ENCODE measurements at places on chromosomes 2 and 18.

DNA sequence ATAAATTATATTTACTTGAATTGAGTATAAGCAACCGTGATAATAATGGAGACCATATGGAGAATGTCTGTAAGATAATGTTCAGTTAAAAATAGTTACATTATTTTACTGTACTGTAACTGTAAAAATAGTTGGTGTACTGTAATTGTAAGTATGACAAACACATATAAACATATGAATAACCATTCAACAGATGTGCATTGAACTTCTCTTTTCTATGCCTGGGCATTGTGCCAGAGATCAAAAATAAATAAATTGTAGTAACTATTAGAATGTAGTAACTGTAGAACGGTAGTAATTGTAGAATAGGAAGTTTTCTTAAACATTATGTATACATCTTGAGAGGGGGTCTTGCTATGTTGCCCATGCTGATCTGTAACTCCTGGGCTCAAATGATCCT, 287.4 kb upstream of the EPAS1 start:
- no peaks in the 10 kb centered on the region for H3K4me1 ChIP-seq
- no peak overlapping the region for H3K4me3 ChIP-seq
- peaks cover 9% of the 10 kb centered on the region for H3K36me3 ChIP-seq
- H3K27ac ChIP-seq, result no peak overlapping the region
- no peaks in the 10 kb centered on the region for H3K27me3 ChIP-seq

- peaks cover 6% of the 10 kb centered on the region for H3K36me3 ChIP-seq
- peak overlapping the region; percentile 18 for H3K27ac ChIP-seq
- DNase-seq, result peak; percentile 44
- no peaks in the 10 kb centered on the region for H3K27me3 ChIP-seq
These were observed 24.1 kb downstream of the COL6A3 start for GRCh38 chr2:237389831-237390230.

DNA sequence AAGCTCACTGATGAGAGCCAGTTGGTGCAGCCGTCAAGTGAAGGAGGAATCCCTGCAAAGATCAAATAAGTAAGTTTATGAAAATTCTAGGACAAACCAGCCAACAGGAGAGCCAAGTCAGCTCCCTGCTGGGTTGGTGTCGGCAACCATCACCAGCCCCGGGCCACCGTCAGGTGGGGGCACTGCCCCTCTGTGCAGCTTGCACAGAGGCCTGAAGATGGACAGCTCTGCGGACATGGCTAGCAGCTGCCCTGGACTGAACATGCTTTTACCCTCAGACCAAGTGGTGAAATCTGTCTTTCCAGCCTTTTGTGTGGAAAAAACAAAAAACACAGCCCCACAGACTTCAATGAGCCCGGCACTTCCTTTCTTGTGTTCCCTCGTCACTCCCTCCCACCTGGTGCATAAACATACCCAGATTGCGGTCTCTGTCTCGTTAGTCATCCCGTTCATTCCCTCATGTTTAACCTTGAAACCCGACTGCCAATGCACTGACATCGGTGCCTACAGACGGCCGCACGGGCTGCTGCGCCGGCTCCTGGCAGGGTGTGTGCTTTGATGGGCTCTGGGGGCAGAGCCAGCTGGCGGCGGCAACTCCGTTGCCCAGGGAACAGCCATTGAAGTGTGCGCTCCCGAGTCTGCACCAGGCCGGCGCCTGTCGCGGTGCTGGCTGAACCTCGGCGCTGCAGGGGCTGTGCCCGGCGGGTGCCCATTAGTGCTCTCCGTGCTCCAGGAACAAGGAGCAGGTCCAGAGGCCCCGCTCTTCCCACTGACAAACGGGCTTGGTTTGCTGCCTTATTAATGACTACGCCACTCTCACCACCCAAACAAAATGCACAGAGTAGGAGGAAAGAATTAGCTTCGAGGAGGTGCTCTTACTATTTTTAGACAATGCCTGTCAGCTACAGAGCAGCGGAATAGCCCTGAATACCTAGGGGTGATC, 95.3 kb downstream of the EIPR1 start:
- no peak for DNase-seq
- no peaks in the 10 kb centered on the region for H3K4me1 ChIP-seq
- H3K27ac ChIP-seq, result no peak overlapping the region
- no peaks in the 10 kb centered on the region for H3K27me3 ChIP-seq
- no peaks in the 10 kb centered on the region for H3K36me3 ChIP-seq
- H3K4me3 ChIP-seq, result no peak overlapping the region

DNA sequence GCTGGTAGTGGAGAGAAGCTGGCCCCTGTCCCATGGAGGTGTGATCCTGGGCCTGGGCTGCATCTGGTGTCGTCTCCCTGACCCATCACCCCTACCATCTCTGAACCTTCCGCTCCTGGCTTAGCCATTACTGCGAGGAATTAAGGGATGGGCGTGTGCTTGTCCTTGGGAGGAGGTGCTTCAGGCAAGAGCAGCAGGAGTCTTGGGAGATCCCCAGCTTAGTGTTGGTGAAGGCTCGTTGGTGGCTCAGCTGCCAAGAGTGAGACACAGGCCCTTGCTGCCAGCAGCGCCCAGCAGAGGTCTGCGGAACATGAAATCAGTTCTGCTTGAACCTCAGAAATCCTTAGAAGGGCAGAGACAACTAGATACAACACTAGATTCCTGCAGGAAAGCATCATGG, 59.9 kb upstream of the TGFA start:
- H3K27me3 ChIP-seq, result no peaks in the 10 kb centered on the region
- DNase-seq, result no peak
- no peak overlapping the region for H3K27ac ChIP-seq
- peaks cover 10% of the 10 kb centered on the region for H3K4me1 ChIP-seq
- H3K4me3 ChIP-seq, result no peak overlapping the region

DNA sequence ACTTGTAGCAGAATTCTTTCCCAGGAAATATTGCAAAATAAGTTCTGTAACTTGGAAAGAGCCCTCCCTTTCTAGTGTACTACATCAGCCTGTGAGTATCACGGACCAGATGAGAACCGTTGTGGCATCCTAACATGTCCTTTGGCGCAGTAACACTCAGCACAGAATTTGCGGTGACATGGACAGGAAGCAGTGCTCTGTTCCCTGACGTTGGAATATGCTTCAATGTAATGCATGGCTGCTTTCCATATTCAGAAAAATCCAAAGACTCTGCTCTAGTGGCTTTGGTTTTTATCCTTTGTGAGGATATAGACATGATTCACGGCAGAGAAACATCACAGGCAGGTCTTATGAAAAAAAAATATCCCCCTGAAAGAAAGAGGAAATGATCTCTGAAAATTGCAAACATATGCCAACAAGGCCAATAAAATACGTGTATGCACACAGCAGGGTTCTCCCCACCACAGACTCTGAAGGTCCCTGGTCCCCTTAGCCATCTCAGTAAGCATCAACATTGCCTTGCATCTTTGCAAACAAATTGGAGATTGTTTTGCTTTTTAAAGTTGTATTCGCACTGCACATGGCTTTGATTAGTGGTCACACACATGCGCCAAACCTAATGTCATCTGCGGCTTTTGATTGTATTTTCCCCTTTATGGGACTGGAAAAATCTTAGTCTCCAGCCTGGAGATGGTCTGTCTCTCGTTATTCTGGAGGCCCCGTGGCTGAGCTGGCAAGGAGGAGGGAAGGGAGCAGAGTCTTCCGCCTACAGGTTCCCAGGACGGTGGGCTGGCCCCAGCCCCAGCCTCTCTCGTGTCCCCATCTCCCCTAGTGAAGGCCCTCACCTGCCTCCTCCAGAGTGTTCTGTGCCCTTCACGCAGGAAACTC, 122.9 kb downstream of the COPS8 start:
- H3K27me3 ChIP-seq, result no peaks in the 10 kb centered on the region
- H3K27ac ChIP-seq, result peak overlapping the region; percentile 85
- H3K36me3 ChIP-seq, result no peaks in the 10 kb centered on the region
- no peak overlapping the region for H3K4me3 ChIP-seq
- DNase-seq, result no peak

- no peak overlapping the region for H3K27ac ChIP-seq
- no peaks in the 10 kb centered on the region for H3K36me3 ChIP-seq
- no peak overlapping the region for H3K4me3 ChIP-seq
- no peaks in the 10 kb centered on the region for H3K27me3 ChIP-seq
These were observed 31.9 kb downstream of the TFCP2L1 start for GRCh38 chr2:121253021-121253673.

DNA sequence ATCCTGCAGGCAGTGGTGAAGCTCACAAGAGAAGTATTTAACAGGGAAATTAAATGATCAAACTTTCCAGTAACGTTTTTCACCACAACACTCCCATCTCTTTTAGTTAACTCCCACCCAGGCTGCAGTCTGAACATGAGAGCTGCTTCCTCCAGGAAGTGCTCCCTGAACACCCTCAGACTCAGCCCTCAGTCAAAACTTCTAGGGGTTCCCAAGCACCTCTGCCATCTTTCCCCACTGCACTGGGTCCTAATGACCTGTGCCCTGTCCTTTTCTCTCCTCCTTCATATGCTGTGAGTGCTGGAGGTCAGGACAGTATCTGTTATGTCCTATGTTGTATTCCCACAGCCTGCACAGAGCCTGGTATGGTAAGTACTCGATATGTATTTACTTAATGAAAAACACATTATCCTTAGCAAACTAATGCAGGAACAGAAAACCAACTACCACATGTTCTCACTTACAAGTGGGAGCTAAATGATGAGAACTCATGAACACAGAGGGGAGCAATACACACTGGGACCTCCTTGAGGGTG, 49.2 kb upstream of the ASPRV1 start:
- H3K27ac ChIP-seq, result no peak overlapping the region
- H3K27me3 ChIP-seq, result no peaks in the 10 kb centered on the region
- DNase-seq, result no peak
- no peak overlapping the region for H3K4me3 ChIP-seq
- no peaks in the 10 kb centered on the region for H3K4me1 ChIP-seq
- H3K36me3 ChIP-seq, result no peaks in the 10 kb centered on the region

- H3K4me3 ChIP-seq, result no peak overlapping the region
- peaks cover 6% of the 10 kb centered on the region for H3K4me1 ChIP-seq
- no peaks in the 10 kb centered on the region for H3K27me3 ChIP-seq
- H3K36me3 ChIP-seq, result no peaks in the 10 kb centered on the region
These were observed 610.4 kb downstream of the ERBB4 start for GRCh38 chr2:211928201-211928600.

- DNase-seq, result no peak
- peak overlapping the region; percentile 62 for H3K27ac ChIP-seq
- H3K36me3 ChIP-seq, result no peaks in the 10 kb centered on the region
- H3K4me1 ChIP-seq, result peaks cover 7% of the 10 kb centered on the region
These were observed 22.7 kb upstream of the ACTG2 start for GRCh38 chr2:73870084-73870483.

- DNase-seq, result no peak
- H3K27ac ChIP-seq, result no peak overlapping the region
- peaks cover 11% of the 10 kb centered on the region for H3K4me1 ChIP-seq
- H3K36me3 ChIP-seq, result no peaks in the 10 kb centered on the region
- H3K4me3 ChIP-seq, result no peak overlapping the region
These were observed 11.6 kb downstream of the GPD2 start for GRCh38 chr2:156447761-156448160.

- no peak for DNase-seq
- H3K36me3 ChIP-seq, result no peaks in the 10 kb centered on the region
- no peak overlapping the region for H3K27ac ChIP-seq
These were observed 98.5 kb upstream of the CD226 start for GRCh38 chr18:70046207-70046606.

DNA sequence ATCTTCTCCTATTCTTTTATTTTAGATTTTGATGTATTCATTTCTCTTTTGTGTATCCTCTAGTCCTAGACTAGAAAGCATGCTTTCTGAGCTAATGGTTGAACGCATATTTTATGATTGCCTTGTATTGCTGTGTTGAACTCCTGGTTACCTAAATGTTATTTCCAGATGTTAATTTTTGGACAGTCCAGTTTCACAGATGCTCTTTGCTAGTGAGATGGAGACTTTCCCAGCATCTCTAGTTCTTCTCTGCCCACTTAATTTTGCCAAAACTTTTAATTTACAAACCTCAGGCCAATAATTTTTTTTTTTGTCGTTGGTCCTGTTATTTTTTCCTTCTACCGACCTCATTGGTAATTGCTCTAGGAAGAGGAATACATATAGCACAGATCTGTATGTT, 153.2 kb downstream of the HAUS1 start:
- peaks cover 14% of the 10 kb centered on the region for H3K4me1 ChIP-seq
- H3K27me3 ChIP-seq, result no peaks in the 10 kb centered on the region
- DNase-seq, result no peak
- no peaks in the 10 kb centered on the region for H3K36me3 ChIP-seq

DNA sequence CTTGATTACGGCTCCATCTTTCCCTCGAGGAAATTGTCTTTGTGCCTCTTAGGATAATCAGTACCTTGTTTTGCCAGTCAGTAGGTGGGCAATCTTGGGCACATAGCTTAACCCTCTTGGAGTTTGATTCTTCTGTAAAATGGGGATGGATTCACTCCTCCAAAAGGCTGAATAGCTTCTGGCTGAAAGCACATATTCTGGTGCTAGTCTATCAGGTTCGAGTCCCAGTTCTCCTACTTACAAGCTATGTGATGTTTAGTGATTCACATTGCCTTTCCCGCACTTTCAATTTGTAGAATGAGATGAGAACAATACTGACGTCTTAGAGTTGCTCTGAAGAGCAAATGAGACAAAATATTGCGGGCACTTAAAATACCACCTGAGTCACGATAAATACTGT, 43.9 kb downstream of the ATIC start:
- H3K36me3 ChIP-seq, result no peaks in the 10 kb centered on the region
- no peak overlapping the region for H3K4me3 ChIP-seq
- H3K27ac ChIP-seq, result no peak overlapping the region
- no peaks in the 10 kb centered on the region for H3K4me1 ChIP-seq

GRCh38 chr2:7992612-7993602, 688.9 kb upstream of the ID2 start:
- H3K4me3 ChIP-seq, result no peak overlapping the region
- DNase-seq, result no peak
- H3K4me1 ChIP-seq, result no peaks in the 10 kb centered on the region

- no peak overlapping the region for H3K27ac ChIP-seq
- DNase-seq, result no peak
- H3K27me3 ChIP-seq, result no peaks in the 10 kb centered on the region
These were observed 259.1 kb downstream of the LTBP1 start for GRCh38 chr2:33205693-33206434.

- no peak overlapping the region for H3K4me3 ChIP-seq
- H3K4me1 ChIP-seq, result no peaks in the 10 kb centered on the region
- no peaks in the 10 kb centered on the region for H3K36me3 ChIP-seq
- H3K27ac ChIP-seq, result no peak overlapping the region
- no peaks in the 10 kb centered on the region for H3K27me3 ChIP-seq
- no peak for DNase-seq
These were observed 1480.0 kb downstream of the LRP1B start for GRCh38 chr2:140650825-140651224.
